ENCODE measurements at places on chromosomes 3 and 15.

- no peak for DNase-seq
Observed at GRCh38 chr15:91915576-91915975, 62.1 kb downstream of the SLCO3A1 start.

DNA sequence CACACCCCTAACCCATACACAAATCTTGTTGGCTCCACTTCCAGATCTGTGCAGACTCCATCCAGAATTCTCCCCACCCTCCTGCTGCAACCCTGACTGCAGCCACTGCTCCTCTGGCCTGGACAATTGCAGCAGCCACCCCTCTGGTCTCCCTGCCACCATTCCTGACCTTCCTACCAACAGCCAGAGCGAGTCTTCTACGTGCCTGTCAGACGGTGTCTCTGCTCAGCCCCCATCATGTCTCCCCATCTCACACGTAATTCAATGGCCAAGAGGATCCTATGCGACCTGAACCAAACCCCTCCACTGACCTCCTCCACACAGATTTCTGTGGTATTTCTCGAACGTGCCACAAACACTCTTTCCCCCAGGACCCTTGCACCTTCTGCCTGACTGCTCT, 103.3 kb downstream of the TPRA1 start:
- DNase-seq: no peak

GRCh38 chr3:184526088-184526433, 35.5 kb upstream of the EPHB3 start:
- no peak for DNase-seq

DNA sequence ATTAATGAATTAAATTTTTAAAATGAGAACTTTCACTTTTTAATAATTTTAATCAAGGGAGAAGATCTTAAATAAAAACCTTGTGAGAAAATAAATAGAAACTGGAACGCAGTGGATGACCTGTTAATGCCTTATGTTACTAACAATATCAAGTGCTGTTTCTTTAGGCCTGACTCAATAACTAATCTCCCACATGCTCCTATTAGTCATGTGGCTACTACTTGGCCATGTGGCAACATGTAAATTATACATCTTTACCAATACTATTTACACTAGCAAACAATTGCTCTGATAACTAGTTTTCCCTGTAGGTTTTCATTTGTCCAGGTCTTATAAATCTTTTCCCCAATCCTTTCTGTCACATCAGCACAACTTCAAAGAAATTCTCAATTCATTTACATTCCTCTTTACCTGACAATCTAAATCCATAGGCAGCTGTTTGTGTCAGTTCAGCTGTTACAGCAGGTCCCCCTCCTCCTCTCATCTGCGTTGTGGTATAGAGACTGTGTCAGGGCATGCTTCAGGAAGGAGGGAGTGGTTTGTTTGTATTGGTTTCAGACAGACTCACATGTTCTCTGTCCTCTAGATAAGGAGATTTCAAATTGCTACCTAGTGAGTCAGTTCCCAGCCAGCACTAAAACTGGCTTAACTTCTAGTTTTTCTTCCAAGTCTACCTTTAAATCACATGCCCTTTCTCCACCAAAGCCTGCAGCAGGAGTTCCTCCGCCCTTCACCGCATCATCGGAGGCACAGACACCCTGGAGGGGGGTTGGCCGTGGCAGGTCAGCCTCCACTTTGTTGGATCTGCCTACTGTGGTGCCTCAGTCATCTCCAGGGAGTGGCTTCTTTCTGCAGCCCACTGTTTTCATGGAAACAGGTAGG, 11.3 kb upstream of the C3orf52 start:
- DNase-seq: no peak

DNA sequence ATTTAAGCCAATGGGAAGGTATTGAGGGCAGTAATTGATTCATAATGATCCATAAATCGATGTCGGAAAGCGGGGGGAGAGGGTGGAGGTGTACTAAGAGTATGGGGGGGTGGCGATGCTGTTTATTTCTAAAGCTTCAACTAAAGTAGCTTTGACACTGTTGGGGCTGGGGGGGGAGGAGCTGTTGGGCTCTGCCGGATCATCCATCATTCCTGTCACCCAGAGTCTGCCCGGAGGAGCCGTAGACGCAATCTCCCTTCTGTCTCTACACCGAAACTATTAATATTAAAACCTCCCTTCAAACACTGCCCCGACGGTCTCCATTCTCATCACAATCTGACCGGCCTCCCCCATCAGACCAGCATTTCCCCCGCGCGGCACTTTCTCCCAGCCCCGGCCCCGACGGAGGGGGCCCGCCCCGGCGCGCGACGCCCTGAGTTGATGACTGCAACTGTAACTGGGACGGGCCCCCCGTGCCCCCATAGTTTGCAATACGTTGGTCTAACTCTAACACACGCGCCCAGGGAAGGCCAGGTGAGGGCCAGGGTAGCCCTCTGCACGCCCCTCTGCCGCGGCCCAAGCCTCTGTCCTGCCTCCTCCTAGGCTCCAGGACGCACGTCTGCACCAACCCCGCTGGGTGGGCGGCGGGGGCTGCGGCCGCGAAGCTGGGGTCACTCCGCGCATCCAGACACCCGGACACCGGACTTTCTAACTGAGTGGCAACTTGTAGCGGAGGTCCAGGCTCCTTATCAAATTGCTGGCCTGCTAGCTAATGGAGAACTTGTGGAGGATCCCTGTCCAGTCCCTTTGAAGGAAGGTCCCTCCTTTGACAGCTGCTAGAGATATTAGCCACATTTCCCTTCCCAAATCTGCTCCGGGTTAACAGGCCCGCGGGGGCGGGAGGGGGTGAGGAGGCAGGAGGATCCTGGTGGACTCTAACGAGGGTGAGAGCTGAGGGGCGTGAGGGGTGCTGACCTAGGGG, 212.0 kb downstream of the MEIS2 start:
- no peak for DNase-seq
